ENCODE measurements at places on chromosomes 5 and 9.

DNA sequence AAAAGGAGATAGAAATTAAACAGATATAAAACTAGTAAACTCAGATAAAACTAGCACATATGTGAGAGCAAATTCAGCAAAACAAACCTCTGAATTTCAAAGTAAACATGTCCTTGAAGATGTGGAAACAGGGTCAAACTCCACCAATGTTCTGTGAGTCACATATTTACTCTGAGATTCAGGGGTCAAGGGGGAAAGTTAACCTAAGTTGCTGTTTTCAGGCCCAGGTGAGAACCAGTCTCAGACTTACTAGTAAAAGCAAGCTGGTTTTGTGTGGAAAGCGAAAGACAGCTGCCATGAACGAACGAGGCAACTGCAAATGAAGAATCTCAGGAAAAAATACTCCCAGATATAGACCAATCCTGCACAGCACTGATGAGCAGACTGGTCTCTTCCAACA lies 29.0 kb downstream of the PSMB7 start:
- no peak for DNase-seq

DNA sequence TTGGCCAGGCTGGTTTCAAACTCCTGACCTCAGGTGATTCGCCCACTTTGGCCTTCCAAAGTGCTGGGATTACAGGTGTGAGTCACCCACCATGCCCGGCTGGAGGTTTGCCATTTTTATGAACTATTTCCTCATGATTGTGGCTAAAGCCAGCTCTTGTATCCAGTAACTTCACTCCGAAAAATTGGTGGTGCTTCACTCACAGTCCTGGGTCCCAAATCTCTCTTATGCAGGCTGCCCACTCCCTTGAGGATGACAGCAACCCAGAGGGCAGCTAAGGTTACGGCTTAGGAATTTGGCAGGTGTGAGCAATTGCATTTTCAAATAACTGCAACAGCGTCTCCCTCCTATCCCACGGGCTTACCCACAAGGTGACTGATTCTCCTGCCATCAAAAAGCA lies 23.4 kb upstream of the FUBP3 start:
- DNase-seq = no peak

DNA sequence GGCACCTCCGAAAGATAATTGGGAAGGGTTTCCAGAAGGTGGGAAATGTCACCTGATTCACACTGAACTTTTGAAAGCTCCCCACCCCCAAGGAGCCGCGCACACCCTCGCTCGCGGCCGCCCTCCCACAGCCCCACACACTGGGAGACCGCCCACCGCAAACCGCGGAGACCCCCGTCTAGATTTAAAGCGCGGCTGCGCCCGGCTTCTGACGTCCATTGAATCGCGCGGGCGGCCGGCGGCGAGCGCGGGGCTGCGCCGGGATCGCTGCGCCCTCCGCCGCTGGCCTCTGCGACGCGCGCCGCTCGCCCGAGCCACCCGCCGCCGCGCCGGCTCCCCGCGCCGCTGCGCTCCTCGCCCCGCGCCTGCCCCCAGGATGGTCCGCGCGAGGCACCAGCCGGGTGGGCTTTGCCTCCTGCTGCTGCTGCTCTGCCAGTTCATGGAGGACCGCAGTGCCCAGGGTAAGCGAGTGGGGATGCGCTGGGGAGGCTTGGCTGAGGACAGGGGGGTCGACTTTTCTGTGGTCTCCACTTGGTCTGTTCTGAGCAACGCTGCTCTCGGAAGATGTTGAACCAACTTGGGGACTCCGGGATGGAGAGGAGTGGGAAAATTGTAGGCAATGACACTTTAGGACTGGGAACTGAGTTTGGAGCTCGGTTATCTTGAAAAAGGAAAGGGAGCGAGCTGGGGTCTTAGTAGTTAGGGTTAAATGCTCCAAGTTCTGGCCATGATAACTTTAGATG lies at the start of gene FST:
Gene FST, plus strand, starts transcription at position 214 of the 743 bp plus-strand sequence. Its CDS starts 163 bp downstream, at position 377.
- no peak for DNase-seq

DNA sequence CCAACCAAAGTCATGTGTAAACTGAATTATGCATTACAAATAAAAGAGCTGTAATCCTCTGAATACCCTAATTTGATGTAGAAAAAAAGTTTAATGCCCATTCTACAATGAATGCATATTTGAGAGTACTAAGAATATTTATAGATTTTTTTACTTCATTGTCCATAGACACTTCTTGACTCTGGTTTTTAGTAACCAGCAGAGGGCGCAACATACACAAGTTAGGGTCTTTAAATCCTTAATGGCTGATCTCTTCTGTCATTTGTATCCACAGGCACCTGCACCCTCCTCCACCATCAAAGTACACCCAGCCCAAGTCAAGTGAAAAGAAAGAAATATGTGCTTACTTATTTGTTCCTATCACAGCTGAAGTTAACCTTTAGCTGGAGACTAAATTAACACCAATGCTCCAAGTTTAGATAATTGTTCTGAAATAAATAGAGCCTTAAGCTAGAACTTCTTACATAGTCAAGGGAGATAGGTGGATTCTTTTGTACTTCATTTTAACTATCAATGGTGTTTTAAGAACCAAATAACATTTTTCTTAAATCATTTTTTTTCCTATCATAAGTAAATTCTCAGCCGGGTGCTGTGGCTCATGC lies 524.2 kb upstream of the DAB2 start:
- peak; percentile 28 for DNase-seq

- DNase-seq = no peak
Measured at GRCh38 chr5:69331528-69332445, 814 bp downstream of the CCDC125 start.

DNA sequence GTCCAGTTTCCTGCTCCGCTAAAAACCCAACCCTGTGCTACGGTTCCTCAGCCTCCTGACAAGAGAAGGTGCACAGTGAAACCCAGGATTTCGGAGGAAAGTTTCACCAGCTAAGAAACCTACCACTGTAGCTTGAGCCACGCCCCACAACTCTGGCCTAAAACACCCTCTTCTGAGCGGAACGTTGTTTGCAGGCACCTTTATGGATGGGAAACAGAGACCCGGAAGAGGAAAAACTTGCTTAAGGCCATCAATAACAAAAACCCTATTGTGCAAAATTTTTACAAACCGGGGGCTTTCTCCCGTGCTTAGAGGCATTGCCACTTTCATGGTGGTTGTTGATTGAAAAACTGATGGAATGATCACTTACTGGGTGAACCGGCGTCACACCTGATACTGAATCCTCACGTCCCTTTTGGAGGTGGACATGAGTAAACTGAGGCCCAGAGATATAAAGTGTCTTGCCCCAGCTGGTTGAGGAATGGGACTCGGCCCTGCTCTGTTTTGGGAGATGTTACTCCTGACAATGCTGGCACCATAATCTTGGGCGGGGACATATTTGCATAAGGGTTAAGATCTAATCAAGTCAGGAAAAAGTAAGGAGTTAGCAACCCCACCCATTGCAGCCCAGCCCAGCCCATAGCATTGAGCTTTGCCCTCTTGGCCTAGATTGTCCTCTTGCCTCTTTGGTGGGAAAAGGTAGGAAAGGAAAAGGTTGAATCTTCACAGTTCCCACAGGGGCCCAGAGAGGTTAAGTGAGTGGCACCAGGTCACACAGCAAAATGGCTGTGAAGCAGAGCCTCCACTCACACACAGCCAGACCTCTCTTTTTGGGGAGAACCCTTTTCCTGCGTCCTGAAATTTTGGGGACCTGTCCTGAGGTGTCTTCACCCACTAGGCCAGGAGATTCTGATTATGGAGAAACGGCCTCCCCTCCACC lies 23.2 kb upstream of the PTGS1 start:
- DNase-seq = no peak

GRCh38 chr5:96855031-96855872 lies 21.0 kb upstream of the ERAP2 start:
- DNase-seq = no peak

DNA sequence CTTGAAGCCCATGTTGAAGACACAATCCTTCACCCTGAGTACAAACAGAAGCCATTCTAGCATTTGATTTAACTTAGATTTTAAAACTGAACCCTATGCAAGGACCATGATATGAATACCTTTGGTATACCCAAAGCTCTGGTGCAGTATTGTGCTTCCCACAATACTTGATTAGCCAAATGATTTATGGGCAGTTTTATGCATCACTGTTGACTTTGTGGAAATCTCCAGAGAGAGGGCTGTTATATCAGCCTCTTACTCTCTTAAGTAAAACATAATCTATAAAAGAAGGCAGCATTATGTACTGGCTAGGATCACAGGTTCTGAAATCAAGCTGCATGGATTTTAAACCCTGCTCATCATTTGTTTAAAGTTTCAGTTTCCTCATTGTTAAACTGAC lies 762.8 kb downstream of the EFNA5 start:
- DNase-seq = no peak

GRCh38 chr5:31113666-31114350 lies 79.7 kb upstream of the CDH6 start:
- no peak for DNase-seq

- DNase-seq = no peak
Measured at GRCh38 chr5:24505258-24505657, 139.5 kb downstream of the CDH10 start.

DNA sequence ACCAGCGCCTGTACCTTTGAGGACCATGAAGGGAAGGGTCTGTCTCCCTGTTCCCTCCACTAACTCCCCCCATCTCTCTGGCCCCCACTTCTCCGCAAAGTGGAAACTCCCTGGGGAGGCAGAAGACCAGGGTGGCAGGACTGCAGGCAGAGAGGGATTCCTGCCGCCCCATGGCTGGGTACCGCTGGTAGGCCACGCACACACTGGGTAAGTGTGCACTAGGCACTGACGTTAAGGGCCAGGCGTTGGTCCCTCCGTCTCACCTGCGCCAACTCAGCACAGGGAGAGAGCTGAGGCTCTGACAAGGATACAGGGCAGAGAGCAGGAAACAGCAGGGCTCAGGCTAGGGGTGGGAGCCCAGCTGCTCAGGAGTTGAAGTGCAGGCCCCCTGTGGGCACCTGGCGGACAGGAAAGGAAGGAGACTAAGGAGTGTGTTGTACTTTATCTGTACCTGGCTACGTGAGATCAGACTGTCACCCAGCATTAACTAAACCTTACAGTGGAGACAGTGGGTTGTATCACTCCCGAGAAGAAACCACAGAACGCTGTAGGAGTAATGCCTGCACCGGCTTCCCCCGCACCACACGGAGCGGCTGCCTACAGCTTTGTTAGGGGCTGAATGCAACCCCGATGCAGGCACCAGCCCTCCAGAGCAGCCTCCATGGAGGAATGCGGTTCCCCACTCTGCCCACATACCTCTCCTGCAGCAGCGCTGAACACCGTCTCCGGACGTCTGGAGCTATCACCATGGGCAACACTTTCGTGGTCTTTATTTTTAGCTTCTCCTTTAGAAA lies 34.2 kb upstream of the CLPTM1L start:
- DNase-seq = no peak

- DNase-seq = no peak
Measured at GRCh38 chr5:175337680-175338079, 106.3 kb downstream of the DRD1 start.

DNA sequence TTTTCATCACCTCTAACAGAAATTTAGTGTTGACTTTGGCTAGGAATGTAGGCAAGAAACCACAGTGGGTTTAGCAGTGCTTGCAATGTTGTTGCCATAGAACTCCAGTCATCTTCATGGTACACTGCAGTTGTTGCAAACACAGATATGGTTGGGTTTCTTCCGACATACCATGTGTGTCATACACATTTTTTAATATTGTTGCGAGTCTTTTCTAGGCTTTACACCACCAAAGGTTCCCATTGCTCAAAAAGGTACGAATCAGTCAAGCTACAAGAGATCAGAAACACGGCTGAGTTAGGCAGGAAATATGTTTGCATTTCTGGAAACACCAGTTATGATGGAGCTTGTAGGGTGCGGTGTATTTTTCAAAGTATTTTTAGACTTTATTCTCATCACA lies 172.4 kb downstream of the SYK start:
- no peak for DNase-seq

- no peak for DNase-seq
Measured at GRCh38 chr9:35814106-35814840, 569 bp downstream of the HINT2 start.

DNA sequence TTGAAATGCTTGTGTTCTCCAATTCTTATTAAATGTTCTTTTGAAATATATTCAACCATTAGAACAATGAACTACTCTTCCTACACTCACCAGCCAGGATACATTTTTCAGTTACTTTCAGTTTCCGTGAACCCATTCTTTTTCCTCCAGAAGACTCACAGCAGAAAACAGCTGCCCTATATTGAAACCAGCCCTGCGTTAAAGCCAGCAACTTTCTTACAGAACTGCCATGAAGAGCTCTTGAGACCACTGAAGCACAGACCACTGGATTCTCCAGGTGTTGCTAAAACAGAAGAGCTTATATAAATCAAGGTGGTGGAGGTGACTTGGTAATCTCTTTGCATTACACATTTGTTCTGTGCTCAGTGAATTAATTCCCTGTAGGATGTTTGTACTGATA lies 365.9 kb upstream of the C9orf72 start:
- no peak for DNase-seq

GRCh38 chr5:159478950-159479349 lies 148.7 kb upstream of the IL12B start:
- no peak for DNase-seq

- DNase-seq = no peak
Measured at GRCh38 chr5:75439276-75439675, 72.2 kb downstream of the CERT1 start.

GRCh38 chr5:19058216-19058615 lies 929.8 kb downstream of the CDH18 start:
- no peak for DNase-seq

GRCh38 chr5:95390812-95391492 lies at the start of gene FAM81B:
TSS of gene FAM81B (plus strand) at chr5:95391366. CDS start at chr5:95391390, 24 bp downstream.
- no peak for DNase-seq

DNA sequence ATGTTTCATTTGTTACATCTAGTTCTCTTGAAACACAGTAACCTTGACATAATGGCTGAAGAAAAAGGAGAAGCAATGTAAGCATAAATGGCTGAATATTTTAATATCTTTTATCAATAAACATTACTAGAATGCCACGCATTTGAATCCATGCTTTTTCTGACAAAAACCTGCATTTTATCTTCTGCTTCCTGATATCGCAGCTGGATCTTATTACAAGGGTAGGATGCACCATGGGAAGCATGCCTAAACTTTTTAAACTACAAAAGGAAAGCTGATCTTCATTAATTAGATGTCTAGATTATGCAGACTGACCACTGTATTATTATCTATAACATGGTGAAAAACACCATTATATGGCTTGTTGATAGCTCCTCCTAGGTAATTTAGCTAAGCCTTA lies 156.6 kb downstream of the SLF1 start:
- DNase-seq = no peak

DNA sequence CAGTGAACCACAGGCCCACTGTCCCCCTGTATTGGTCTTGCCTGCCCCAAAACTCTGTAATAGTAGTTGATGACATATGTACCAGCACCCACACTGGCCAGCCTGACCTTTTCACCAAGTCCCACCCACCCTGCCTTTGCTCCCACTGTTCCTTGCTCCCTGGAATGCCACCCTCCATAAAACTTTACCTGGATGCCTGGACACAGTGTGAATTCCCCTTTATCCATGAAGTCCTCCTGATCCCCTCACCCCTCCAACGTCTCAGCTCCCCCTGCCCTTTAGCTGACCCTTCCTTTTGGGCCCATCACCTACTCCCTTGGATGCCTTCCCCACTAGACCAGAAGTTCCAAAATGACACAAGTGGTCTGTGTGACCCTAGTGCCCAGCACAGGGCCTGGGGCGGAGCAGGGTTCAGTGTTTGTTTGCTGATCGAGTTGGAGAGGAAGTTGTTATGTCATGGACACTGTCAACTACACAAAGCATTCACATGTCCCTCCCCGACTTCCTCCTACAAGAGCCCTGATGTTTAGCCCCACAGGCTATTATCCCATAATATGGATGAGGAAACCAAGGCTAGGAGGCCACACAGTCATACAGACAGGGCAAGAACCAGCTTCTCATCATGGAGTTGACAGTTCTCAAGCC lies 16.1 kb downstream of the AMBP start:
- DNase-seq = no peak

- DNase-seq = no peak
Measured at GRCh38 chr9:14775917-14776316, 53.4 kb upstream of the CER1 start.
